ENCODE measurements at places on chromosomes 13 and 19.

DNA sequence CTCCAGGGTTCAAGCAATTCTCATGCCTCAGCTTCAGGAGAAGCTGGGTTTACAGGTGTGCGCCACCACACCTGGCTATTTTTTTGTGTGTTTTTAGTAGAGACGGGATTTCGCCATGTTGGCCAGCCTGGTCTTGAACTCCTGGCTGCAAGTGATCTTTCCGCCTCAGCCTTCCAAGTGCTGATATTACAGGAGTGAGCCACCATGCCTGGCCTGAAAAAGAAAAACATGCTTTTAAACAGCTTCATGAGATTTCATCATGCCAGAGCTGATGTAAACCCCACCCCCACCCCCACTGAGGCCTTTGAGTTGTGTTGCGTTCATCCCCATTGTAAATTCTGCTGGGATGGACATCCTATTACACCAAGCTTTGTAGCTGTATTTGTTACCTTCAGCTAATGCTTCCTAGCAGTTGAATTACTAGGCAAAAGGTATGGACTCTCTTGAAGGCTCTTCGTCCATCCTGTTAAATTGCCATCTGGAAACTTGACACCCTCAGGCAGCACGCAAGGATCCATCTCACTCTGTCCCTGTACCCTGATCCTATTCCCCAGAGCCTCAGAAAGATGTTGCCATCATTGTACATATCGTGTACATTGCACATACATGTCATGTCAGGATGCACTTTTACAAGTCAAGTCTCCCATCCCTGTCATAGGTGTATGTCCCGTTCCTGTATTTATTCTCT lies 47.3 kb downstream of the NFIX start:
- no peak for DNase-seq

GRCh38 chr19:37770985-37771384 lies 8.4 kb downstream of the ZNF573 start:
- no peak for DNase-seq

DNA sequence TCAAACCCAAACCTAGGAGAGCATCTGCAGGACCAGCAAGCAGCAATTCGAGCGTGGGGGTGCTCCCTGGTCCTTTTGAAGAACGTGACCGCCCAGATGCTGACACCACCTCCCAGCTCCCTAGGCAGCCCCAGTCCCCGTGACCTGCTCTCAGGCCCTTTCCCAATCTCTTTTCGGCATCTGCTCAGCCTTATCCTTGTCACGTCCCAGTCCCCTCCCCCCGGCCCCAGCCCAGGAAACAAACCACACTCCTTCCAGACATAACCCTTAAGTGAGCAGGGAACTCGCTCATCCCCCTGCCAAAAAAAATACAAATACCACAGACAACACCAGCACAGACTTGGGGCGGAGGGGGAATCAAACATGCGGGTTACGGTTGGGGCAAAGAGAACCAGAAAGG lies 3.3 kb downstream of the MLLT1 start:
- DNase-seq, result peak; percentile 63

DNA sequence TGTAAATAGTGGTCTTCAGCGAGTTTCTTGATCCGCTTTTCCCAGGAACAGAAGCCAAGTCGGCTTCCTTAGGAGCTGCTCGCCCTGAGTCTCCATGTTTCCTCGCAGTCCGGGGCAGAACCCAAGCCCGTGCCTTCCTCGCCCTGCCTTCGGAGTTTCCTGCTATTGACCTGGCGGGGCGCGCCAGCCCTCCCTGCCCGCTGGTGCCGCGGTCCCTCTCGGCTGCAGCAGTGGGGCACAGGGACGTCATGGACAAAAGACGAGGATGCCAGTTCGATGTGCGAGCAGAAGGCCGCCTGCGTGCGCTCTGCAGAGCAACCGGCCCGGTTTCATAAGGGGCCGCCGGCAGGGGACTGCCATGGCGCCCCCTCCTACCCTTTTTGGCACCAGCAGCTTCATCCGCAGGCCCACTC lies 156.6 kb downstream of the TM9SF2 start:
- no peak for DNase-seq

- no peak for DNase-seq
Observed at GRCh38 chr13:27274631-27275030, 4.0 kb downstream of the RASL11A start.
